ENCODE measurements at places on chromosomes 3 and 15.
A peak's percentile ranks its signal among the peaks of the same experiment; 100 is the strongest.

GRCh38 chr3:2802429-2802828 lies 307.7 kb downstream of the IL5RA start:
- DNase-seq, result no peak

DNA sequence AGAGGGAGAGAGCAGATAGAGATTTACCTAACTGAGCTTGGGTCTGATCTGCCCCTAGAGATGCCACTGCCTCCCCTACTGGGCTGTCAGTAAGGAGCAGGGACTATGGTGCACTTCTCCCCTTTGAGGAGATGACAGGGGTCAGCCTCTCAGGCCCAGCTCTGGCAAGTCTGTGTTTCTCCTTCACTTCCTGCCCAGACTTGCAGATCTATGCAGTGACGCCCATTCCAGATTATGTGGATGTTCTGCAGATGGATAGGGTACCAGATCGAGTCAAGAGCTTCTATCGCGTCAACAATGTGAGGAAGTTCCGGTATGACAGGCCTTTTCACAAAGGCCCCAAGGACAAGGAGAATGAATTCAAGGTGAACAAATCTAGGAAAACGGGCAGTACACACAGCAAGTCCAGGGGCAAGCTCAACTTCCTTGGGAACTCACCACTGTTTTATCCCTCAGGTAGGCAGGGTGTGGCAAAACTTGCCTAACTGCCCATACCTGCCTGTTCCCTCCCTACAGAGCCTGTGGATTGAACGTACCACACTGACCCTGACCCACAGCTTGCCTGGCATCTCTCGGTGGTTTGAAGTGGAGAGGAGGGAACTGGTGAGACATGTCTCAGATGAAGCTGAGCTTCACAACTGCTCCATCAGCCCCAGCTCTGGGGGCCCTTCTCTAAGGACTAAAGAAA lies 29.1 kb upstream of the MANF start:
- no peak for DNase-seq

GRCh38 chr15:62403164-62403809 lies 238.2 kb upstream of the C2CD4B start:
- no peak for DNase-seq

- DNase-seq, result no peak
Observed at GRCh38 chr15:23472678-23473077, 25.6 kb upstream of the GOLGA6L2 start.

GRCh38 chr15:89072277-89072869 lies 15.9 kb upstream of the ABHD2 start:
- no peak for DNase-seq

DNA sequence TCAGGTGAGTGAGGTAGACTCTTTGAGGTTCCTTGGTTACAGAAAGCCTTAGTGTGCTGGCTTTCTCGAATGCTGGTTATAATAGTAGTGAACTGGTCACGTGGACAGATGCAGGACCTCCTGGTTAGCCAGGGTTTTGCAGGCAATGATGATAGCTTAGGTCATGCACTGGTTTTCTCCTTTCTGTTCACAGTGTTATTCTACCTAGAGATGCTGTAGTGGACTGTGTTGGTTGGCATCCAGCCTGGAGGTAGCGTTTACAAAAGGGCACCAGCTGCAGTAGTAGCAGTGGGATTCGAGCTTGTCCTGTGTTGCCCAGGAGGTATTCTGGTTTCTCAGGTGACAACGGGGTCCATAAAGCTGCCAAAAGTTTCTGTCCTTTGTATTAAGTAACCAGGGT lies 27.0 kb downstream of the PCCB start:
- no peak for DNase-seq

GRCh38 chr3:180469149-180469548 lies 132.8 kb upstream of the TTC14 start:
- DNase-seq, result no peak

GRCh38 chr3:159734681-159735080 lies 254.0 kb upstream of the IL12A start:
- no peak for DNase-seq

DNA sequence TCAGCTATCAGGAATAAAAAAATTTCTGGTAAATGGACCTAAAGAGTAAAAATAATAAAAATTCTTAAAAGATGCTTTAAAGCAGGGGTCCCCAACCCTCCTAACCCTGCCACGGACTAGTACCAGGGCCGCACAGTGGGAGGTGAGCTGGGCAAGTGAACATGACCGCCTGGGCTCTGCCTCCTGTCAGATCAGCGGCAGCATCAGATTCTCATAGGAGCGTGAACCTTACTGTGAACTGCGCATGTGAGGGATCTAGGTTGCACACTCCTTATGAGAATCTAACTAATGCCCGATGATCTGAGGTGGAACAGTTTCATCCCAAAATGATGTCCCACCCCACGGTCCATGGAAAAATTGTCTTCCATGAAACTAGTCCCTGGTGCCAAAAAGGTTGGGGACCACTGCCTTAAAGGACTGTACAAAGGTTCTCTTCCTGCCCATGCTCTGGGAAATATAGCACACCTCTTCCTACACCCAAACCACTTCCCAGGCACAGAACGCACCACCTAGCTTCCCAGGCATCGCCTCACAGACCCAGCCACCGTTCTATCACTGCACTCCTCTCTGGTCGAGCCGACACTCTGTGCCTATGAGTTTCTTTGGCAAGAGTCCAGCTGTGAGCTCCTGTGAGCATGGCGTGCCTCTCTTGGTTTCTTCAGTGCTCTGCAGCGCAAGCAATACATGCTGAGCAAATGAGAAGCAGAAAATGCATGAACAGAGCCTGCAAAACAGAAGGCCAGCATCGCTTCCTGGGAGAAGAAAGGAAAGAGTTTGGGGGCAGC lies 104.9 kb downstream of the OCA2 start:
- no peak for DNase-seq

DNA sequence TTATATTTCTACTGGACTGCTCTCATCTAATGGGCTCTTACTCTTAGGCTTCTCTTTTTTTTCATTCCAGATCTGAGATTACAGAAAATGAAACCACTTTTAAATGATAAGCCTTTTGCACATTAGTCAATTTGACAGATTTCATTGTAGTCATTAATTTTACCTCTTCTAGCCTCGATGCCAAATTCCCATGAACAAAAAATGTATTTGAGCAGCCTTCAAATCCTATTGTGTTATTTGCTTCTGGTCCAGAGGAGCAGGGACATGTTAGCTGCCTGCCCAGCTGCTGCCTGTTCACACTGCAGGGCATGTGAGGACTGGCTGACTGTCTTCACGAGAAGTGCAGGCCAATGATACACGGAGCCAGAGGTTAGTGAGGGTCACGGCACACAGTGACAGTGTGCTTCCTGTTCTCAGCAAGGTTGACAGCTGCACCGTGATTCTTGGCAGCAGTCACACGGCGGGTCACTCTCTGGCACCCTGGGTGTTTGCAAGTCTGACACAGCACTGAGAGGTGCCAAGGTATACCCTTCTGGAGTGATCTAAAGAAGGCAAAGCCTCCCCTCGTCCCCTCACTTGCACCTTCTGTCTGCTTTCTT lies 40.8 kb downstream of the KAT2B start:
- peak; percentile 4 for DNase-seq

GRCh38 chr3:117278424-117279190 lies 569.0 kb downstream of the TUSC7 start:
- DNase-seq, result no peak

- no peak for DNase-seq
Observed at GRCh38 chr15:94421706-94422105, 190.3 kb downstream of the MCTP2 start.

DNA sequence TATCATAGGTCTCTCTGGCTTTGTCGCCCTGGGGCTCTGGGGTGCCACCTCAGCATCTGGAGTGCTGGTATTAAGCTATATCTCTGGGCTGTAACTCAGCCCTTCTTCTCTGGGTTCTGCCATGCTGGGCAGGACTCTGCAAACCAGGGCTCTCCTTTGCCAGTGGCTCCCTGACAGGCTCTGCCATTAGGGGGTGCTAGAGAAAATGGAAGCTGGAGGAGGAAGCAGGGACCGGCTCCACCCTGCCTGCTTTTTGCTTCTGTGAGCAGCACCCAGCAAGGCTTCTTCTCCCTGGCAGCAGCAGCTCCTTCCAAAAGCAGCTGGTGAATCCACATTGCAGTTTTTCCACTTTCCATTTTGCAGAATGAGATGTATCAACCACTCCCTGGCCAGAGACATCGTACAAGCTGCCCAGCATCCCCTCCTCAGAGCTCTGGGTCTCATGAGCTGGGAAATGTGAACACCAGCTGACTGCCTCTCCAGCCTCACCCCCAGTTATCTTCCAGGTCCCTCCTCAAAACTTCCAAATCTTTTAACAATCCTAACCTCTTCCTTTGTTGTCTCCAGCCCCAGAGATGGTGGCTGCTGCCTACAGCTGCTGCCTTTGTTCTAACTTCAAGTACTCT lies 165.0 kb downstream of the ABHD5 start:
- DNase-seq, result no peak

DNA sequence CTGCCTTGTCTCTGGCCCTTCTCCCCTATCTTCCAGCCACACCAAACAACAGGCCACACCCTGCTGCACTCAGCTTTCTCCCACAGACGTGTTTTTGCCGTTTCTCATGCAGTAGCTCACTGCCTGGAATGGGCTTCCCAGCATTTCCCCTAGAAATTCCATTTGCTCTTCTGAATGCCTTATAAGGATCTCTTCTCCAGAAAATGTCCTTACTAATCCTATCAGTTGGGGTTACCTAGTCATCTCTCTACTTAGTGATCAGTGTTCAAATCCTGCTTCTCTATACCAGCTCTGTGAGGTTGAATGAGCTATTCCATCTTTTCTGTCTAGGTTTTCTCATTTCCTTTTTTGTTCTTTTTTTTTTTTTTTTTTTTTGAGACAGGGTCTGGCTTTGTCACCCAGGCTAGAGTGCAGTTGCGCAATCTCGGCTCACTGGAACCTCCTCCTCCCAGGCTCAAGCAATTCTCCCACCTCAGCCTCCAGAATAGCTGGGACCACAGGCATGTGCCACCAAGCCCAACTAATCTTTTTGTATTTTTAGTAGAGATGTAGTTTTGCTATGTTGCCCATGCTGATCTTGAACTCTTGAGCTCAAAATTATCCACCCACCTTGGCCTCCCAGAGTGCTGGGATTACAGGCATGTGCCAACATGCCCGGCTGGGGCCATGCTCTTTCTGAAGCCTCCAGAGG lies 98.2 kb upstream of the CHD2 start:
- no peak for DNase-seq

DNA sequence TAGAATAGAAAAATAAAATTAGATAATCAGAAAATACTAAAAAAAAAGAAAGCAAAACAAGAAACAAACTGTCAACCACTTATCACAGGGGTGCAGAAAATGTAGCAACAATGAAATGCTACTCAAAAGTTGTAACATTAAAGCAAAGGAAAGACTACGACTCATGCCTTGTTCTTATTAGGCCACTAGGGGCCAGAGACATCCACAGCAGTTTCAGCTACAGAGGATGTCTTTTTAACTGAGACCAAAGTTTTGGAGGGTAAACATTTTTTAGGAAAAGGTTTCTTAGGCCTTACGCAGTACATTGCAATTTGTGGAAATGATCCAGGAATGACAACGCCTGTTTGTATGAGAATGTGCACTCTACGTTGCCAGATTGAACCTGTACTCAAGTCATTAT lies 15.4 kb upstream of the CADM2 start:
- no peak for DNase-seq

DNA sequence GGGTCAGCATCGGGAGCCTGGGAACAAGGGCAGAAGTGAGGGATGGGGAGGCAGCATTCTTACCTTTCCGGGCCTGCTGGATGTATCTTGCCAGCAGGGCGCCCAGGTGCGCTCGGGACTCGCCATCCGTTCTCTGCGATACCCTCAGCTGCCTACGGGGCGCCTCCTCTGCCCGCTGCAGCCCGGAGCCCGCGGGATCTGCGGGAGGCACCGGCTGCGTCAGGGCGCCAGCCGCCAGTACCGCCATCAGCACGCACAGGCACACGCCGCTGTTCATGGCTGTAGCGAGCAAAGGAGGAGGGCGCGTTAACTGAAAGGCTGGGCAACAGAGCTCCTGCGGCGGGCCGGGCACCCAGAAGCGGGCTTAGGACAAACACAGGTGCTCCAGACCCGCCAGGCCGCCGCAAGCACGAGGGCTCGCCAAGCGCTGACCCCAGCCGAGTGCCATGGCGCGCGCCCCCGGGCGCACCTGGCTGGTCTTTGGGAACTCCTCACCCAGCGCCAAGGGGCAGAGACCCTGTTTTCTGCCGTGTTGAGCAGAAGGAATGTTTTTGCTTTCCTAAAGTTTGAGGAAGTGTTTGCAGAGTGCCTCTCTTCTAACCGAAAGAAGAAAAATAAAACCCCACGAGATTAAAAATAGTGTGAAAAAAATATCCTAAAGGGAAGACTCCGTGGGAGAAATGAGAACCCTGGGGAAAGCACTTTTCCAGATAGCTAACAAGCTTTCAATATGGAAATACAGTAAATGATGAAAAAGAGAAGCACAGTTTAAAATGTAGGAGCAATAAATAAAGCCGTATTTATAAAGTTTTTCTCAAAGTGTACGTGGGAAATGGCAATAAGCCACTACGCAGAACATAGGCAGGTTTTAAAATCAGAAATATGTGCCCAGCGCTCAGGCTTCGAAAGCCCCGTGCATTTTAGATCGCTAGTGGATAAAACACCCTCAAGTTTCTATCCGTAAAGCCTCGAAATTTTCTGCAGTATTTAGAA lies 2.3 kb downstream of the CCK start:
- DNase-seq, result no peak

- DNase-seq, result no peak
Observed at GRCh38 chr3:78940626-78941025, 827.2 kb downstream of the ROBO1 start.

GRCh38 chr15:74258456-74259291 lies 22.5 kb downstream of the CCDC33 start:
- no peak for DNase-seq

GRCh38 chr15:32840507-32841245 lies 122.9 kb downstream of the GREM1 start:
- no peak for DNase-seq

- no peak for DNase-seq
Observed at GRCh38 chr15:100642950-100643338, 40.6 kb downstream of the ASB7 start.

DNA sequence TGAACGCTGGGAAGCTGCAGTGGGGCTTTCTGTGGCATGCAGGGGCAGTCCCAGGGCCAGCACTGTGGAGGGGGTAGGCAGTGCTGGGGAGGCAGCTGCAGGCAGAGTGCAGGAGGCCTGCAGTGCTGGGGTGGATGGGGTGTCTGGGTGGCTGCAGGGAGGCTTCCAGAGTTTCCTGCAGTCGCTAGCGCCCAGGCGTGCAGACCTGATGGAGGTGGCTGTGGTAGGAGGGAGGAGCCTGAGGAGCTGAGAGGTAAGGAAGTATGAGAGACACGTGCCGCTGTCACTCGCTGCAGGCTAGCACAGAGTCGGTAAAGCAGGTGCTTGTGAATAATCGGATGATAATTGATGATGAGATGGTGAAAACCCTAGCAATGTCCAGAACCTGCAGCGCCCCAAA lies 16.3 kb downstream of the SYNM start:
- DNase-seq, result no peak

GRCh38 chr15:68885070-68885469 lies 45.3 kb upstream of the SPESP1 start:
- no peak for DNase-seq

- no peak for DNase-seq
Observed at GRCh38 chr3:10556312-10556711, 50.9 kb upstream of the ATP2B2 start.

- no peak for DNase-seq
Observed at GRCh38 chr3:98697225-98697624, 65.9 kb upstream of the ST3GAL6 start.

All from esophagus squamous epithelium (tissue), 5 donors.